ENCODE measurements at places on chromosomes 2 and 18. TPM values are rescaled to one million over a fixed set of nuclear protein-coding genes. Genes with fewer than 3 reads are reported as not detected.

GRCh38 chr2:233022561-233022960, 9.5 kb upstream of the NGEF start:
- no peak for DNase-seq

HOXD3 gene
- not detected for total RNA-seq

GRCh38 chr2:170710609-170710979, 4.5 kb upstream of the SP5 start:
- no peak for DNase-seq

SCN1A gene
- total RNA-seq, result 0.02 TPM

DNA sequence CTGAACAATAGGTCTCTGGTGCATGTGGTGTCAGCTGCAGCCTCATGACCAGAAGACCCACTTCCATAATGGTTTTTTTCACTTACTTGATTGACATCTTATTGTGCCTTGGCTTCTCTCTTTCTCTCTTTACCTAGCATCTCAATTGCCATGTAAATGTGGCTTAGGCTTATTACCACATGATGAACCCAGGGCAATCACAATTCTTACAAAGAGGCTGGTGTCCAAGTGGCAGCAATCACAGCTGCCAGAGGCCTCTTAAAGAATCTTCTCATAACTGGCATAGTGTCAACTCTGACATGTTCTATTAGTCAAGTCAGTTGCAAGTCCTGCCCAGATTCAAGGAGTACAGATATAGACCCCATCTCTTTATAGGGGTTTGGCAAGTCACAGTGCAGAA, 1224.8 kb downstream of the SUCLG1 start:
- no peak for DNase-seq

NOTO gene
- total RNA-seq, result not detected

- no peak for DNase-seq
Measured at GRCh38 chr2:99444222-99444621, 45.6 kb downstream of the REV1 start.

DNA sequence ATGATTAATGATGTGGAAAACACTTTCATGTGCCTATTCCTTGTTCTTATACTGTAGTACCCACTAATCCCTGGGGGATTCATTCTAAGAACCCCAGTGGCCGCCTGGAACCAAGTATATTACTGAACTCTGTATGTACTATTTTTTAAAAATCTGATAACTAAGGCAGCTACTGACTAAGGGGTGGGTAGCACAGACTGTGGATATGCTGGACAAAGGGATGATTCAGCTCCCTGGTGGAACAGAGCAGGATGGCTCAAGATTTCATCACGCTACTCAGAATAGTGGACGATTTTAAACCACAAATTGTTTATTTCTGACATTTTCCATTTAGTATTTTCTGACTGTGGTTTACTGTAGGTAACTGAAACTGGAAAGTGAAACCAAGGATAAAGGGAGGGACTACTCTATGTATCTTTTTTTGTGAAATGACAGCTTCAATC, 41.8 kb upstream of the CDC42EP3 start:
- DNase-seq, result peak; percentile 88

TBR1 gene
- 0.13 TPM for total RNA-seq

DNA sequence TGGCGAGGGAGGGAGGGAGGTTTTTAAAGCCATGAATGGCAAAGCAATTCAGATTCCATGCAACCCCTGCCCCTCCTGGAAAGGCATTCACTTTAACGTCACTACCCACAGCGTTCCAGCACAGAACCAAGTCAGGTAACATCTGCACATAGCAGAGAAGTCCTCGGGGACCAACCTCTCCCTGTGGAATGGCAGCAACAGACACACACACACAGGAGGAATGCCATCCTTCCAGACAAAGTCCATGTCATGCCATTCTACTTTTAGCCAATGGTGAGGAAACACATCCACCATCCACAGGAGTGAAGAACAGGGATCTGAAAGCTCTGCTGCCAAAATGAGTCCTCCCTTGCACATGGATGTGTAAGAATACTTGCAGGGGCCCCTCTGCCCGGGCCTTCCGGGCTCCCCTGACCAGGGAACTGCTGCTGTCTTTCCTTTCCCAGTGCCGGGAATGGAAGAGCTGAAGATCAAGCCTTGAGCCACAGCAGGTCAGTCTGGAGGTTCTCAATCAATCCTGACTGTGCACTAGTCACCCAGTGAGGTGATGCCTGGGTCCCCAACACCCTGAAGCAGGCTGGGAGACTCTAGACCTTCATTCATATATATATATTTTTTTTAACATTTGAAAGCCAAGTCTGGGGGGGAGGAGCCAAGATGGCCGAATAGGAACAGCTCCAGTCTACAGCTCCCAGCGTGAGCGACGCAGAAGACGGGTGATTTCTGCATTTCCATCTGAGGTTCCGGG, 63.7 kb downstream of the UXS1 start:
- no peak for DNase-seq

- no peak for DNase-seq
Measured at GRCh38 chr18:70149156-70149555, 56.3 kb downstream of the RTTN start.

Data from HT1080 (cell line).